ENCODE measurements at places on chromosomes 11 and 22.

- no peak for DNase-seq
These were observed 44.2 kb upstream of the AMPD3 start for GRCh38 chr11:10410844-10411200.

GRCh38 chr11:126992804-126993111 is 7.8 kb downstream of the KIRREL3 start:
- DNase-seq = no peak

DNA sequence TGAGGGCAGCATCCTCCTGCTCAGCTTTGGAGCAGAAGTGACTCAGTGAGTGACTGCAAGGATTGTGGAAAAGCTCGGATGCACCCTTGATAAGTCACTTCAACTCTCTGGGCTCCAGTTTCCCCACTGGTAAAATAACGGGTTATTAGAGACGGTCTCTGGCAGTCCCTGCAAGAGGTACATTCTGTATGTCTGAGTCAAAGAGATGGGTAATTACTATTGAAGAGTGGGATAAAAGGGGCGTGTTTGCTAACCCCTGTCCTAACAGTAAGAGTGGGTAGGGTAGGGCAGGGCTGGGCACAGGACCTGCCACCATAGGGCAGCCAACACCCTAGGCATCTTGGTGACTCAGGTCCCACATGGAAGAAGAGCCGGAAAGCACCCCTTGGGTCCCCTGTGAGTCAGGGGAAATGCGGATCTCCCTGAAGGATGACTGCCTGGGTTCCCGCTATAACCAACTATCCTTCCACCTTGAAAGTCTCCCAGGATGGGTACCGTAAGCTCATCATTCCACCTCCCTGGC is 7.3 kb upstream of the AHNAK start:
- no peak for DNase-seq

GRCh38 chr22:36386900-36387708 is 663 bp downstream of the MYH9 start:
- DNase-seq = no peak

DNA sequence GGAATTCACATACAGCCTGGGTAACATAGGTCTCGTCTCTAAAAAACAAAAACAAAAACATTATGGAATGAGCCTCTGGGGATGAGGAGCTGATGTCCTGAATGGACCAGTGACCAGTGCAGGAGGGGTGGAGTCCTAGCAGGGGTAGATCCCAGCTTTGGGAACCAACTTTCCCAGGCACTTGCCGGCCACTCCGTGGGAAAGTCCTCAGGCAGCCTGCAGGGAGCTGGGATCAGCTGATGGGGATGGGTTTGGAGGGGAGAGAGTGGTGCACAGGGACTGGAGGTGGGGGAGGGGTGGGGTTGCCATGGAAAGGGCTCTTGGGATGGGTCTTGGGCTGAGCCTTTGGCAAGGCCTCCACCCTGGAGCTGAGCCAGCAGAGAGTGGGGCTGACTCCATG is 19.1 kb downstream of the MGAT3 start:
- no peak for DNase-seq

DNA sequence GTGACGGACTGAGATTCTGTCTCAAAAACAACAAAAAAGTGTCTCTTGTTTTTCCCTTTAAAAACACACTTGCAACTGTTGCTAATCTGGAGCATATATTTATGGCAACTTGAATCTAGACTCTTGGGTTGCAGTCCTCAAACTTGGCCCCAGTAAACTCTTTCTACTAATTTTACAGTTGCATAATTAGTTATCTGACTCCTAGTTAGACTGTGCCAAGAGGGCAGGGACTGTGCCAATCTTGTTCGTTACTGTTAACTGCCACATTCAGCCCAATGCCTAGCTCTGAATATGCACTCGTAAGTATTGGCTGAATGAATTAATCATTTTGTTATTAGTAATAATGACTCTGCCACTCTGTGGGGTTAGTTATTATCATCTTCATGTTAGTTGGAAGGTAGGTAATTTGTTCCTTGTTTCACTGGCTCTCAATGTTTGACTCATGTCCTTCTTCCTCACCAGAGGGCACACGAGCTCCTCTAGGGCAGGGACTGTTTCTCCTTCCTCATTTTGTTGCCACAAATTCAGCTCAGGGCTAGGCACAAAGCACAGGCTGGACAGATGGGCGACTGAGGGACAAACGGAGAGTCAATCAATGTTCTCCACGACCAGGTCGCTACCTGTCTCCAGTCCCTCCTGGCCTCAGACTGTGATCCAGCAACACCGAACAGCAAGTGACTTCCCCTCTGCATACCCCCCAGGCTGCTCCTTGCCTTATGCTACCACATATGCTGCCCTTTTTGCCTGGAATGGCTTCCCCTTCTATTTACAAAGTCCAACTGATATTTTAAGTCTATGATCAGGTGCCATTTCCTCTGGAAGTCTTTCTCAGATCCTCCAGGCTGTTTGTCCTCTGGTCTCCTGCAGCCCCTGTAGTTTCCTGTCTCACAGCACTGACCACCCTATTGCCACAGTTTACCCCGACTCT is 9.0 kb downstream of the CLPB start:
- DNase-seq = no peak

DNA sequence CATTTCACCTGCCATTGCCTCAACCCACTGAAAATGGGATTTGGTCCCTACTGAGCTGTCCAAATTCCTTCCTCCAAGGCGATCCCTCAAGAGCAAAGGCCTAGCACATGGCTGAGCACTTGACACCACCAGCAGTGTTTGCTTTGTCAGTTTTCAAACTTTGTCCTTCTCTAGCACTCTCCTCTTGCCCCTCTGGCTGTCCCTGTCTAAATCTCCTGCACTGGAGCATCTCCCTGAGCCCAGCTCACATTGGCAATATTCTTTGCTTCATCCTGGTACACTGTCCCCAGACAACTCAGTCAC is 66.6 kb upstream of the FTH1 start:
- DNase-seq = no peak

DNA sequence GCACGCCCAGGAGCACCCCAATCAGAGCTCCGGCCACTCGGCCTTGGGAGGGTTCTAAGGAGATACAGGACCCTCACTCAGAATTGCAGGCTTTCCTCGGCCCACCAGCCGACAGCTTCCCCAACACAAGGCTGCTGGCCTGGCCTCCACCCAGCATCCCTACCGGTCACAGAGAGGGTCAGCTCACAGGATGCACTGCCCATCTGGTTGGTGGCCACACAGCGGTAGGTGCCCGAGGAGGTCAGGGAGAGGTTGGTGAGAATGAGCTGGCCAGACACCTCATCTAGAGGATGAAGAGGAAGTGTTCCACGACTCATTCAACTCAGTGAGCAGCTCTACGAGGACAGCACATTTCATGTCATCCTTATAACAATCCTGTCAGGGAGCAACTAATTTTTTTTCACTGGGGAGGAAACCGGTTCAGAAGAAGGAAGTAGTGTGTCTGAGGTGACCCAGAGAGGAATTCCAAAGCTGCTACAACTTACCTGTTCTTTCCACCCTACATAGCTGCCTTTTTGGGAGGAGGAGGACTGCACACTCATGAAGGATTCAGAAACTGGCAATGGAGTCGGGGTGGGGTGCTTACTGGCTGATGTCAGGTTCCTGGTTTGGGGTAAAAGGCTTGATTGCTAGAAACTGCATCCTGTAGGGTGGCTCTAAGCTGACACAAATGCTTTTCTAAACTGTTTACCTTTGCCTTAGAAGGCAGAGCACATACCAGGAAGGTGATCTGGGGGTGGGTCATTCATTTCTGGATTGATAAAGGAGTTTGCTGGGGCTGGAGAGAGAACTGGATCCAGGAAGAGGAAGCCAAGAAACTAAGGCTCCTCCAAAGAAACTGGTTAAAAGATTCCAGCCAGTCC is 3.3 kb downstream of the VSIG2 start:
- no peak for DNase-seq

GRCh38 chr11:11976481-11977127 is 31.8 kb downstream of the DKK3 start:
- no peak for DNase-seq

DNA sequence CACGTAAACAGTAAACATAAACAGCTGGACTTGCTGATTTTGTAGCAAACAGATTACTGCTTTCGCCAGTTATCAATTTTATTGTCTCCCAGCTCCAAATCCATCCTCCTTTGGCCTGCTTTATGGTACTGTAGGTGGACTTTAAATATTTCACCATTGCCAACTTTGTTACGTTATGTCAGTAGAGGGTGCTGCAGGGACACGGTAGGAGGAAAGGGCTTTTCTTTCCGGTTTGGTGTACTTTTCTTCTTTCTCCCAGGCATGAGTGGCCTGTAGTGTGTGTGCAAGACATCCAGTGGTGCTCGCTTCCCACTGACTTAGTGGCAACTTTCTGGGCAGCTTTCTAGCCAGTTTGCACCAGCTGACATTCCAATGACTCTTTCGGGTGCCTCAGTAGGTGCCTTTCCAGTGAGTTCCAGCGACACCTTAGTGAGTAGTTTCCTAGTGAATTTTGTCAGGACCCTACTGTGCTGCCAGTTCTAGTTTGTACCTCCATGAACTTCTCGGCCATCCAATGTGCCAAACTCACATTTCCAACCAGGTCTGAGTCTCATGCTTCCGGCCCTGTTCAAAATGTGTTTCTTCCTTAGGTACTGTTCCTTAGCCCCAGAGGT is 267.6 kb upstream of the TENM4 start:
- DNase-seq = no peak

GRCh38 chr11:75496305-75496752 is 29.4 kb downstream of the GDPD5 start:
- DNase-seq = no peak

Measured in CD8-positive, alpha-beta memory T cell (primary cell).